ENCODE measurements at places on chromosomes 2 and 18.

DNA sequence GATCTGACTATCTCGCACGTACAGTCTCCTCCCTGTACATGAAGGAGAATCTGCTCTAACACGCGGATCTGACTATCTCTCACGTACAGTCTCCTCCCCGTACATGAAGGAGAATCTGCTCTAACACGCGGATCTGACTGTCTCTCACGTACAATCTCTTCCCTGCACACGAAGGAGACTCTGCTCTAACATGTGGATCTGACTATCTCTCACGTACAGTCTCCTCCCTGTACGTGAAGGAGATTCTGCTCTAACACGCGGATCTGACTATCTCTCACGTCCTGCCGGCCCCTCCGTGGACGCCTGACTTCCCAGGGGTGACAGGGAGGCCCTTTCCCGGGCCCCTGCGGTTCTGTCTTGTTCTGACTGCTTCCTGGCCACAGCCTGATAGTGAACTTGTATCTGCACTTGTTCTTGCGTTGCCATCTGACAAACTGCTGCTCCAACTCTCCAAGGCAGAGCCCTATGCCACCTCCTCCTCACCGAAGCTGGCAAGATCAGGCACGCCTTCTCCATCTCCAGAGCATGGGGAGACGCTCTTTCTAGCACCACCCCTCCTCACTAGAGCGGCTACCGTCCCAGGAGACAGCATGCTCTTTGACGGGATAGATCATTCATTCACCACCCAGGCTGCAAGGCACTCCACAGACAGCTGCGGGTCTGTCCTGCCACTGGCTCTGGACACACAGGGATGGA lies 238.6 kb downstream of the TWIST2 start:
- no peak for DNase-seq

GRCh38 chr2:11155381-11156035 lies at the start of gene SLC66A3:
Gene SLC66A3, plus strand, starts transcription at chr2:11155467. Its CDS starts 80 bp downstream, at chr2:11155547.
- DNase-seq: peak; percentile 49

DNA sequence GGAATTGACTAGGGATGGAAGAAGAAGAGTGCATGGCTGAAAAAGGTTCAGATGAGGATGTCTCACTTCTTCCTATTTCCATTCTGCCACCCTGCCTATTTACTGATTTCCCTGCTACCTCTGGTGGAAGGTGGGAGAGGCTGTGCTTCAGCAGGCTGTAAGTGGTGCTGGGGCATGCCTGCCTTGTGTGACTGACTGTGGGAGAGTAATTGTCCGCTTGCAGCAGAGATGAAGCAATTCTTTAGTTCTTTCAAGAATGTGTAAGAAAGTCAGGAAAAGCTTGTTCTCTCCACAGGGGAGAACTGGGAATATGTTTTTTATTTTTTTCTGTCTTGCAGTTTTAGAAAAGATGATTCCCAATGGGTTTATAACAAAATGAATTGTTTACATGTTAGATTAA lies 72.5 kb upstream of the NYAP2 start:
- DNase-seq: no peak

DNA sequence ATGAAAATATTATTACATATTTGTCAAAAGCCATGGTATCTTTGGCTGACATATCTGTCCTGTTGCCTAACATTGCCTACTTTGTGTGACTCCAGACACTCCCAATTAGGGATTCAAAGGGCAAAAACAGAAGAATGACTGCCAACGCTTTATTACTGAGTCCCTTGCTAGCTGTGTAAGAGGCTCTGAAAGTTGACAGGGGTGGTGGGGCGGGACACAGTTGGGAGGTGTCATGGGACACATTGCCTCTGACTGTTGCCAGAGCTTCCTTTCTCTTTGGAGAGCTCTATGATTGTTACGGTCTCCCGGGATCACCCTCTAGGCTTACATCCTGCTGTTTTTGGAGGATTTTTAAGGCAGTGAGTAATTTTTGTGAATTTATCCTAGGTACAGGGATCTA lies 249.6 kb upstream of the ACVR2A start:
- no peak for DNase-seq

DNA sequence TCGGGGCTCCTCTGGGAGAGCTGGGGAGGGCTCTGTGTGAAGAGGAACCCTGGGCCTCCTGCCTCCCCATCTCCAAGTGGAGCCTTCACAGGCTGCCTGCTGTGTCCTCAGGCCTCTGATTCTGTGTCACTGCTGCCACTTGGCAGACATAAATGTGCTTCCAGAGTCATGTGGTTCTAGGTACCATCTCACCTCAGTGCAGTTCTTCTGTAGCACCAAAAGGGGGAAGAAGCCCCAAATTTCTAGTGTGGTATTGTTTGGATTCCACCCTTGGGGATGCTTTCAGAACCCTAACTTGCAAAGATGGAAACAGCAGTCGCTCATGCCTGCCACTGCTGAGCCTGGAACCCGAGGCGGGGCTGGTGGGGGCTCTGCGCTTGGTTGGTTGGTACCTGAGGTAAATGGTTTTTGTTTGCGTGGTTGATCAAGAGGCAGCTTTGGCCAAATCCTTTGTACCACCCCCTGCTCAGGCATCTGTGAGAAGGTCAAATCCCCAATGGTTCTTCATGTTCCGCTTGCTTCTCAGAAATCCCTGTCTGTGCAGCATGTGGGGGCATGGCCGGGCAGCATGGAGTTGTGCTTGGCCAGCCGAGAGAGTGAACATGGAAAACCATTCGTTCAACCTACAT lies 27.5 kb downstream of the COA5 start:
- DNase-seq: no peak

GRCh38 chr2:196987649-196988364 lies 61.3 kb upstream of the PGAP1 start:
- DNase-seq: peak; percentile 97

GRCh38 chr18:23945416-23946079 lies 69.0 kb upstream of the TTC39C start:
- no peak for DNase-seq

- DNase-seq: no peak
These were observed 326.9 kb downstream of the LPIN1 start for GRCh38 chr2:12073217-12073852.

- DNase-seq: no peak
These were observed 56.3 kb upstream of the UBXN4 start for GRCh38 chr2:135685361-135685760.

DNA sequence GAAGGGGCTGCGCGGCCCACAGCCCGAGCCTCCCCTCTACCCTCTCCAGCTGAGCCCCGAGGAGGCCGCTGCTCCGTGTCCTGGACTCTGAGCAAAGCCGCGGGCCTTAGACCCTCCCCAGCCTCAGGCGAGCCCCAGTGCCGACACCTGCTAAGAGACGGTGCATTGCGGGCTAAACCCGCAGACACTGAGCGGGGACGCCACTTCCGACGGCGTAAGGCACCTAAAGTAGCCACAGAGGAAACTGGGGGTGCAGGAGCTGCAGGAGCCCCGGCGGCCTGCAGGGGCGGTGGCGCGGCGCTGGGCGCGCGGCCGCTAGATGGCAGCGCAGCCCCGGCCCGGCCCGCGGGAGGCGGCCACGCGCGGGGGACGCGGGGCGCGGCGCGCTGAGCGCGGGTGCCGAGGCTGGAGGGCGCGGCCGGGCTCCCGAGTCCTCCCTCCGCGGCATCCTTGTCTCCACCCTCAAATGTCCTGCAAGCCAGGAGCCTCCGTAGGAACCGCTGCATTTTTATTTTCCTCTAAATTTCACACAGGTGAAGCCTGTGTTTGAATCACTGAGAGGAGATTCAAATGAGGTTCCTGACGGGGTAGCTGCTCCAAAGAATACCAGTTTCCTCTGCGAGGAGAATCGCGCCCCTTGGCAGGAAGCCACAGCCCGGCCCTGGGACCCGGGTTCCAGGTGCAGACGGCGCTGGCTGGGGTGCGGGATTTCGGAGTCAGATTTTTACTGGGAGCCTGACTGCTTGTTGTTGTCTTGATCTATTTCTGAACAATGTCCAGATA lies 650.5 kb downstream of the GALR1 start:
- no peak for DNase-seq

DNA sequence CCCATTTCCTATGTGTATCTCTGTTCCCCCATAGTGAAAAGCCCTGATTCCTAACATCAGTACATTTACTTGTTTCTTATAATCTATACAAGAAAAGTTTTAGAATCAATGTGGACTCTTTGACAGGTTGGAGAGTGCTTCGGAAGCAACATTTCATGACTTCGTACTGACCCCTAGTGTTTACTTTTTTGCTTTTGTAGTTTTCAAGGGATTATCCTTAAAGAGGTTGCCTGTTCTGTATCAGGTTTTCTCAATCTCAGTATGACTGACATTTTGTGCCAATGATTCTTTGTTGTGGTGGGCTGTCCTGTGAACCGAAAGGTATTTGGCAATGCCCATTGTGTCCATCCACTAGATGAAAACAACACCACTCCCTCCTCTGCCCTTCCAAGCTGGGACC lies 43.3 kb upstream of the SERPINB2 start:
- DNase-seq: no peak

DNA sequence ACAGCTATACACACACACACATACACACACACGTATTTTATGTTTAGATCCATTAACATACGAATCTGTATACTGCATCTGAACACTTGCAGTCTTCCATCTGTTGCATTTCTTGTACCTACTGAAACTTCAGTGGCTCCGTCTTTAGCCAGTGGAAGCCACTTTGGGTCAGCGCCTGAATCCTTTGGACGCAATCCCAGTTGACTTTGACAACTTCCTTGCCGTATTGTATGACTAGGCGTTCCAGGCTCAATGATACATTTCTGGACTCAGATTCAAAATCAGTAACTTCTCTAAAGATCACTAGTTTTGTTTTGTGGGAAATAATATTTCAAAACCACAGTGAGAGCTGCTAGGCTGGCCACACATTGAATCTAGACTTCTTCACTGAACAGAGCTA lies 101.5 kb upstream of the GPC1 start:
- DNase-seq: no peak

DNA sequence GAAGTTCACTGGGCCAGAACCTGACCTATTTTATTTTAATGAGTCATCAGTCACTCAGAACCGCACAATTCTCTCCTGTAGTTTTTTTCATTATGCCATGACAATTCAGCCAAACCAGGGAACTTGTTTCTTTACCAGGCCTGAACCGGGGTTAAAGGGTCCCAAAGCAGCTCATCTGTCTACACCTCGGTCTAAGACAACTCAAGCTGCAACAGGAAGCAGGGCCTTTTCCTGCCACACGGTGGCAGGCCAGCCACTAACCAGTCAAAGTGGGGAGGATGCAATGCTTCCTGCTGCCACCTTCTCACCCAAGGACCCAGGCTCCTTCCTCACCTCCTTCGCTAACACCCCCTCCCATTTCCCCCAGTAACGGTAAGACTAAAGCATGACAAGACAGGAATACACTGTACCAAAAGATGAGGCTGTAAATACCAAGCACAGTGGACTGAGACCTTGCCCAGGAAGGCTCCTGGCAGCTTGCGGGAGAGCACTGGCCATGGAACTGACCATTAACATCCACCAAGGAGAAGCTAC lies 56.7 kb upstream of the ACKR3 start:
- no peak for DNase-seq

DNA sequence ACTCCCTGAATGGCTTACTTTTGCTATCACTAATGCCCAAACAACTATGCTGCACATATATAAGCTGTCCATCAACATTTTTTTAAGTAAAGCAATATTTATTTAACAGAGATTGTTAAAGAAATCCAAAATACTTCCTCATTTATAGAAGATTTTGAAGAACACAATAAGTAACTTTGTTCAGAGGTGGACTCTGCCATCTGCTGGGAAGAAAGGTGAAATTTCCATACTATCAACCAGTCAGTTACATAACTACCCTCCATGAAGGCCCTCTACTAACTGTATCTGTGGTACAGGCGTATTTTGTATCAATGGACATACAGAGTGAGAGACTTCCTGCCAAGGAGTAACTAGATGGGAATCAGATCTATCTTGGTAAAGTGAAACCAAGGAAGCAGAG lies 106.0 kb downstream of the DTNB start:
- no peak for DNase-seq

DNA sequence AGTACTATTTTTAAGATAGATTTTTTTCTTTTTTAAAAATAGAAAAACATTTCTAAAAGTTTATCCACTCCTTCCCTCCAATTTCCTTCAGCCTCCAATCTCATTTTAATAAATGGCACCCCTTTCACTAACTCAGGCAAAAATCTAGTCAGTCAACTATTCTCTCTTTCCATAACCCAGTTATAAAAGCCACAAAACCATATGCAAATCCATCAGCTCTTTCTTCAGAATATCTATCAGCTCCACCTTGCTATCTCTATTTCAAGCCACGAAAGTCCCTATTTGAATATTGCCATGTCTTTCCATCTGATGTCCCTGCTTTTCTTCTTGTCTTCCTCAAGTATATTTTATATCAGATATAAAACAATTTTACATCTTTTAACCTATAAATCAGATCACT lies 397.1 kb downstream of the ERBB4 start:
- DNase-seq: no peak

- DNase-seq: no peak
These were observed 17.4 kb upstream of the COL6A3 start for GRCh38 chr2:237431372-237431771.

- DNase-seq: no peak
These were observed 15.9 kb upstream of the ARMC9 start for GRCh38 chr2:231182513-231182899.

GRCh38 chr2:108923019-108923700 lies 65.9 kb downstream of the EDAR start:
- DNase-seq: no peak

DNA sequence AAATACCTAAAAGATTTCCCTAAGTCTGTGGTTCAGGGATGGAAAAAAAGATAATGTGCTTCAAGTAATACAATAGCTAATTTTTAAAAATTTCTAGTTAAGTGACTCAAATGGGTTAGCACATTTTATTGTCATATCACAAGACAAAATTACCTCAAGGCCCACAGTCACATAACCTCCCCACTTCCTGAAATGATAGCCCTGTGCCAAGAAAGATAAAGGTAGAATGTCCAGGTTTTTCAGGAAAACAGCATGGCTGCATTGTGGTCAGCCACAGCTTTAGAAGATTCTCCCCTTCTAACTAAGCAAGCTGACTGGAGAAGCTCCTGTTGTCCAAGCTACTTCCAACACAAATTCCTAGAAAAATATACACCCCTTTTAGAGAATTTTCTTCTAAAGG lies 127.1 kb upstream of the SLC35G4 start:
- no peak for DNase-seq

DNA sequence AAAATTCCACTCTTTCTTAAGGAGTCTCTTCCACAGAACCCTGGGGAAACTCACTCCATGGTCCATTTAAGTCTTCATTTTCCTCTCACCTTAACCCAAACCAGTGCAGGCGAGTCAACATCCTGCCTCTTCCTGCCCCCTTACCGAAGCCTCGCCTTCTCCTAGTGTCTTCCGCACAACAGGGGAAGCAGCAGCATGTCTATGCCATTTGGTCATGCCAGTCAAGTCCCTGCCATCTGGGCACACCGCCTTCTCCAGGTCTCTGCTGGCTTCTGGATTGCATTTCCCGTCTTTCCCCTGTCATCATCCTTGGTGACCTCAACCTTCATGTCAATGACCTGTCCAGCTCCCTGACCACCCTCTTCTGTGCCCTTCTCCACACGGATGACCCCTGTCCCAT lies 77.3 kb upstream of the FZD7 start:
- no peak for DNase-seq

GRCh38 chr2:132620115-132620514 lies 49.9 kb downstream of the LYPD1 start:
- no peak for DNase-seq
